ENCODE measurements at places on chromosomes 12 and 14. TPM values are rescaled to one million over a fixed set of nuclear protein-coding genes. Genes with fewer than 3 reads are reported as not detected.

DNA sequence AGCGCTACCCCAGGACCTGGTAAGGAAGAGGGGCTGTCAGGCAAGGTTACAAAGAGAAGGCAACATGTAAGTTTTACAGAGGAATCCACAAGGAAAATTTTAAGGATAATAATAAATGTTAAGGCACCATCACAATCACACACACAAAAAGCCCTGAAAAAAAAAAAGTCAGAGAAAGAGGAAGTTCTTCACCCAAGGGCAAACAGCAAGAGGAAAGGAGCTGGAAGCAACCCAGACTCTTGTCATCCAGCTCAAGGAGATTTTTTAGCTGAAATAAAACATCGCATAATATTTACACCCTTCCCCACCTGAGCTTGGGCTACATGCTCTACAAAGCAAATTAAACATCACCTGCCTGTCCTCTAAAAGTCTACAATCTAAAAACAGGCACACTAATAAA lies 9.5 kb downstream of the SPTB start:
- no peak for DNase-seq
- peaks cover 49% of the 10 kb centered on the region for H3K27me3 ChIP-seq
- H3K36me3 ChIP-seq = no peaks in the 10 kb centered on the region
- no peaks in the 10 kb centered on the region for H3K4me1 ChIP-seq

- H3K27me3 ChIP-seq = no peaks in the 10 kb centered on the region
- H3K27ac ChIP-seq = no peak overlapping the region
- no peak overlapping the region for H3K4me3 ChIP-seq
- H3K36me3 ChIP-seq = no peaks in the 10 kb centered on the region
- DNase-seq = no peak
- peaks cover 43% of the 10 kb centered on the region for H3K4me1 ChIP-seq
Observed at GRCh38 chr14:68680541-68681051, 112.3 kb downstream of the ZFP36L1 start.

DNA sequence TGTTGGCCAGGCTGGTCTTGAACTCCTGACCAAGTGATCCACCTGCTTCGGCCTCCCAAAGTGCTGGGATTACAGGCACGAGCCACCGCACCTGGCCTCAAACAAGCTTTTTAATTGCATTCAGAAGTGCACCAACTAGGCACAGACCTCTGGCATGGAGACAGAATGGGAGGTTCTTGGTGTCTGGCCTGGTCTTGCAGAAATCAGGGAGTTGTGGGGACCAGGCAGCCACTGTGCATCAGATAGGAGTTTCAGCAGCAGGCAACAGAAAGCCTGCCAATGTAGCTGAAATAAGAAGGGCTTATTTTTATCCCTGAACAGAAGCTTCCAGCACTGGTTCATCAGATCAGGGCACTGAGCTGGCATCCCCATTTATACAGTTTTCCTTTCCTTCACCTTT lies 22.2 kb upstream of the TCL1B start:
- DNase-seq = no peak
- H3K4me3 ChIP-seq = no peak overlapping the region
- no peaks in the 10 kb centered on the region for H3K4me1 ChIP-seq
- H3K27me3 ChIP-seq = no peaks in the 10 kb centered on the region

DNA sequence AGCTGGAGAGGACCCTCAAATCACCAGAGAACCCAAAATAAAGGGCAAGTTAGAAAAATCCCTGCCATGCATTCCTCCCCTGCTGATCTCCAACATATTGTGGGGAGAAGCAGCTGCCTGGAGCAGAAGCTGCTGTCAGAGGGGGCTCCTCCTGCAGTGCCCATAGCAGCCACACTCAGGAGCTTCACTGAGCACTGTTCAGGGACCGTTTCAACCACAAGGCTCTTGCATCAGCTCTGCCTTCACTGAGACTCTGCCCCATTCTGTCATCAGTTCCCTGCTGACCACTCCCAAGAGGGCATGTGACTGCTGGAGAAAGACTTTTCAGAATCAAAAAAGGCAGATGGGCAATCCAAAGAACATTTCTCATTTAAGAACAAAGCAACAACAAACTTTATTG lies 392.7 kb downstream of the GALC start:
- no peaks in the 10 kb centered on the region for H3K27me3 ChIP-seq
- H3K36me3 ChIP-seq = no peaks in the 10 kb centered on the region
- no peak for DNase-seq
- no peak overlapping the region for H3K4me3 ChIP-seq

DNA sequence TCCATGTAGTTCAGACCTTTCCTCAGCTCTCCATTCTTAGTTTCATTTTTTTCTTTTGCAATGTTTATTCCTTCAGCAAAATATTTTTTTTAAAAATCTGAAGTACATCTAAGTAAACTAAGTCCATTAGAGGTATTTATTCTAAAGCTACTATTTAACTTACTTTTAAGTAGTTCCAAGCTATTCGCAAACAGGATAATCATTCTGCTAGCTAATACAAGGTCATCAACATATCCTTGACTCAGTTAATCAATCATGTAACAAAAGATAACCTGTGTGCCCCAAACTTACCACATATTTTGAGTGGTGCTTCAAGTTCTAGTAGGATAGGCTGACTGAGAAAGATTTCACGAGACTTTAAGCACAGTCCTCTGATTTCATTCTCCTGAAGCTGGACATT lies 11.2 kb downstream of the PPP1CC start:
- H3K4me3 ChIP-seq = no peak overlapping the region
- no peak for DNase-seq
- peaks cover 43% of the 10 kb centered on the region for H3K4me1 ChIP-seq
- no peak overlapping the region for H3K27ac ChIP-seq

Gene CDH24
- total RNA-seq = 2.3 TPM

Gene APOLD1
- 10.3 TPM for total RNA-seq

Gene VASH1
- 7.0 TPM for total RNA-seq

Gene GPR162
- total RNA-seq = 0.30 TPM
